ENCODE measurements at places on chromosomes 3 and 15.
A peak's percentile ranks its signal among the peaks of the same experiment; 100 is the strongest.

DNA sequence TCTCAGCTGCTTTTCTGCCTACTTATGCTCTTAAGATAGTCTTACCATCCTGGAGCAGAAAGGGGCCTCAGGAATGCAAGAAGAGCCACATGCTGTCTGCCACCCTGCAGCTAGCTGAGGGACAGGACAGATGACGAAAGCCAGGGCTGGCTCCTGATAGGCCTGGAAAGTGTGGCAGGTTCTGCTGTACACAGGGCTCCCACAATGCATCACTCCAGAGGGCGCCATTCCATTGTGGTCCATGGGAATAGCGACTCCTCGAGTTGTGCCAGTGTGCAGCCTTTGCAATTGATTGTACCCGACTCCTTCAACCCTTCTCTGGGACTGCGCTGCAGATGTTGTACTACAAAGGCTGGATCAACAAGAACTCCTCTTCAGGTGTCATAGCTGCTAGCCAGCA lies 11.2 kb downstream of the ACAN start:
- H3K27ac ChIP-seq, result no peak overlapping the region
- no peak for DNase-seq
- H3K4me3 ChIP-seq, result no peak overlapping the region
- H3K27me3 ChIP-seq, result peaks cover 59% of the 10 kb centered on the region
- no peaks in the 10 kb centered on the region for H3K36me3 ChIP-seq

- H3K27me3 ChIP-seq, result peaks cover 28% of the 10 kb centered on the region
- peak overlapping the region; percentile 3 for H3K4me3 ChIP-seq
- peak; percentile 27 for DNase-seq
- H3K27ac ChIP-seq, result no peak overlapping the region
- H3K4me1 ChIP-seq, result peaks cover 39% of the 10 kb centered on the region
- peaks cover 3% of the 10 kb centered on the region for H3K36me3 ChIP-seq
These were observed 69.8 kb downstream of the HES1 start for GRCh38 chr3:194205675-194206133.

DNA sequence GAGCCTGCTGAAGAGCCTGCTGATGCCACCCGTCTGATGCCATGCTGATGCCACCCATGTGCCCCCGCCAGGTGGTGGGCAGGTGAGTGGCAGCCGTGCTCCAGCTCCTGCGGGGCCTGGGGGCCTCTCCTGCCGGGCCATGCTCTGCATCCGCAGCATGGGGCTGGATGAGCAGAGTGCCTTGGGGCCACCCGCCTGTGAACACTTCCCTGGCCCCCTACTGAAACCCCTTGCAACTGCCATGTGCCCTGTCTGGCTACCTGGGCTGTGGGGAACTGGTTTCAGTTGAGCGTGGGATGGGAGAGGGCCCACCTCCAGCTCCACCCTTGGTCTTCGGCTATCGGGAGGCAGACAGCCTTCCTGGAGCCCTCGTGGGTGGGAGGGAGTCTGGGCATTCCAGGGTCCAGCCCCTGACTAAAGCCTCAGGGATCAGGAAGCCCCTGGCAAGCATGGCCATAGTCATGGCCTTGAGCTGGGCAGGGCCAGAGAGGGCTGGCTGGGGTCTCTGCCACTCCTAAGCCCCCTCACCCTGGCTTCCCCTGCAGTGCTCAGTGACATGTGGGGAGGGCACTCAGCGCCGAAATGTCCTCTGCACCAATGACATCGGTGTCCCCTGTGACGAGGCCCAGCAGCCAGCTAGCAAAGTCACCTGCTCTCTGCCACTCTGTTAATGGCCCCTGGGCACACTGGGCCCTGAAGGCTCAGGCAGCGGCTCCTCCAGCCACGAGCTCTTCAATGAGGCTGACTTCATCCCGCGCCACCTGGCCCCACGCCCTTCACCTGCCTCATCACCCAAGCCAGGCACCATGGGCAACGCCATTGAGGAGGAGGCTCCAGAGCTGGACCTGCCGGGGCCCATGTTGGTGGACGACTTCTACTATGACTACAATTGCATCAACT lies 92.2 kb downstream of the TBC1D2B start:
- H3K27ac ChIP-seq, result no peak overlapping the region
- no peak for DNase-seq
- H3K27me3 ChIP-seq, result peaks cover 30% of the 10 kb centered on the region
- no peaks in the 10 kb centered on the region for H3K36me3 ChIP-seq
- peaks cover 4% of the 10 kb centered on the region for H3K4me1 ChIP-seq

- H3K4me1 ChIP-seq, result peaks cover 73% of the 10 kb centered on the region
- no peak overlapping the region for H3K27ac ChIP-seq
- H3K36me3 ChIP-seq, result peaks cover 32% of the 10 kb centered on the region
- no peaks in the 10 kb centered on the region for H3K27me3 ChIP-seq
- peak overlapping the region; percentile 16 for H3K4me3 ChIP-seq
- no peak for DNase-seq
These were observed 2.2 kb downstream of the NXPE3 start for GRCh38 chr3:101781166-101781565.

DNA sequence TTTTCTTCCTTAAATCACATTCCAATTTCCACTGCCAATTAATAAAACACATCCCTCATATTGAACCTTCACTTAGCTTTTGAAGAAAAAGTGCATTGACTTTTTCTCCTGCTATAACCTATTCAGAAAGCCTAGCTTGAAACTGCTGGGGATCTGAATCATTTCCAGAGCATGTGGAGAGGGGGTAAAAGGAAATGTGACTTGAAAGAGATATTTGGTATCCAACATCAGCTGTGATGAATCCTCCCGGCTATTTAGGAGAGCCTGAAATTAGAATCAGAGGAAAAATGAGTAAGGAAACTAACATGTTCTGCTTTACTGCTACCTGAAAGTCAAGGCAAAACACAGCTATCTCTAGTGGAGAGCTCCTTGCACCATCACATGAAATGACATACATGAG lies 2.6 kb upstream of the GNB5 start:
- H3K36me3 ChIP-seq, result no peaks in the 10 kb centered on the region
- no peak for DNase-seq
- no peak overlapping the region for H3K27ac ChIP-seq
- peaks cover 3% of the 10 kb centered on the region for H3K27me3 ChIP-seq
- no peaks in the 10 kb centered on the region for H3K4me1 ChIP-seq
- no peak overlapping the region for H3K4me3 ChIP-seq

DNA sequence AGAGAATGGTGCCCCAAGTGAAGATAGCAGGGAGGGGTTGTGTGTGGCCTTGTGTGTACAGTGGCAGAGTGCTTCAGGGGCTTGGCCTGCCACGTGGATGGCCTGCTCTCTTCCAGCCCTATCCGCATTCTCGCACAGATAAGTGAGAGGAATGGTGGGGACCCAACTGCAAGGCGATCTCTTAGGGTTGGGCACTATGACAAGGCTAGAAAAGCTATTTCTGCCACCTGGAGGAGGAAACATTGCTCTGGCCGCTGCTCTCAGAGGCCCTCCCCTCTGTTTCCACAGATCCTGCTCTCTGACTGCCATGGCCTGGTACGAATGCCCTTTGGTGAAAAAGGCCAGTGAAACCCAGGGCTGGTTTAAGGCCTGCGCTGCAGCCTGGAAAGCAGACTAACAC lies 20.6 kb downstream of the EEFSEC start:
- H3K4me1 ChIP-seq, result peaks cover 12% of the 10 kb centered on the region
- no peak for DNase-seq
- no peaks in the 10 kb centered on the region for H3K27me3 ChIP-seq
- no peak overlapping the region for H3K27ac ChIP-seq
- H3K4me3 ChIP-seq, result no peak overlapping the region

GRCh38 chr15:71015342-71015741 lies 99.9 kb upstream of the THSD4 start:
- no peaks in the 10 kb centered on the region for H3K36me3 ChIP-seq
- H3K27me3 ChIP-seq, result peaks cover 3% of the 10 kb centered on the region
- H3K4me1 ChIP-seq, result no peaks in the 10 kb centered on the region
- H3K27ac ChIP-seq, result no peak overlapping the region
- H3K4me3 ChIP-seq, result no peak overlapping the region
- no peak for DNase-seq

DNA sequence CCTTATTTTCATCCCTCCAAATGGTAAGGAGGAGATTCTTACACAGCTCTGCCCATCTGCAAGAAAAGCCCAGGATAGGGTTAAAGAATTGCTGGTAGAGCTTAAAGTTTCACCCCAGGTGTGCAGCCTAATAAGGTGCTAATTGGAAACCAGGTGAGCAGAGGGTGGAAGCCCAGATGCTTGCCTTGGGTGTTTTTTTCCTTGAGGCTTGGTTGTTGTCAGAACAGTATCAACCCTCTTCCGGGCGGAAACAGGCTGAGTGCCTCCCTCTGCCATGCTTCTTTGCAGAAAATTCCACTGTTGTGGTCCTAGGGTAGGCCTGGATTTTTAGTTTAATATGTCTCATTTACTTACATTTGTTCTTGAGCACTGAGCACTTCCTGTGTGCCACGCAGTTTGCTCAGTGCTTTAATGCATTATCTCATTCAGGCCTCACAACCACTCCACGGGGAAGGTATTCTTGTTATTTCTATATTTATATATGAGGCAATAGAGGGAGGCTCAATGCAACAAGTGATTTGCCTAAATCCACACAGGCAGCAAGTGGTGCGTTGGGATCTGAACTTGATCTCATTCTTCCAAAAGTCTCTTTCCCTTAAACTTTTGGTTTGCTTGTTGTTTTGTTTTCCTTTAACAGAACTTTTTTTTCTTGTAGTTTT lies 115.0 kb upstream of the LRIG1 start:
- no peak for DNase-seq
- H3K4me1 ChIP-seq, result peaks cover 12% of the 10 kb centered on the region
- H3K27me3 ChIP-seq, result peaks cover 6% of the 10 kb centered on the region

DNA sequence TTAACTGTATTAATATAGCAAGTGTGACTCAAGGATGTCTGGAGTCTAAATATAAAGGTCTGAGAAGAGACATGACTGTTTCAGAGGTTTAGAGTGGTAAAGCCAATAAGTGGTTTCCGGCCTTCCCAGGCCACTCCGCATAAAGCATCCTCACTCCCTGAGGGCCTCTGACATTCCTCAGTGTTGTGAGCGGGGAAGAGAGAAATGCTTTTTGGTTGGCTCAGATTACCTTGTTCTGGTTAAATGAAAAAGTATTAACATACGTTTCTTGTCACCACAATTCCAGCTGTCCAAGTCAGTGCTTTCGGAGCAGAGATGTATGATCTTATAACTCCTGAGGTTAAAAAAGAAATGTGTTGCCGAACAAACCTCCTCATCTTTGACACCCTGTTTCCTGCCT lies 103.8 kb downstream of the RBMS3 start:
- no peak overlapping the region for H3K27ac ChIP-seq
- H3K4me1 ChIP-seq, result no peaks in the 10 kb centered on the region
- DNase-seq, result no peak
- H3K36me3 ChIP-seq, result no peaks in the 10 kb centered on the region
- H3K27me3 ChIP-seq, result no peaks in the 10 kb centered on the region
- H3K4me3 ChIP-seq, result no peak overlapping the region

DNA sequence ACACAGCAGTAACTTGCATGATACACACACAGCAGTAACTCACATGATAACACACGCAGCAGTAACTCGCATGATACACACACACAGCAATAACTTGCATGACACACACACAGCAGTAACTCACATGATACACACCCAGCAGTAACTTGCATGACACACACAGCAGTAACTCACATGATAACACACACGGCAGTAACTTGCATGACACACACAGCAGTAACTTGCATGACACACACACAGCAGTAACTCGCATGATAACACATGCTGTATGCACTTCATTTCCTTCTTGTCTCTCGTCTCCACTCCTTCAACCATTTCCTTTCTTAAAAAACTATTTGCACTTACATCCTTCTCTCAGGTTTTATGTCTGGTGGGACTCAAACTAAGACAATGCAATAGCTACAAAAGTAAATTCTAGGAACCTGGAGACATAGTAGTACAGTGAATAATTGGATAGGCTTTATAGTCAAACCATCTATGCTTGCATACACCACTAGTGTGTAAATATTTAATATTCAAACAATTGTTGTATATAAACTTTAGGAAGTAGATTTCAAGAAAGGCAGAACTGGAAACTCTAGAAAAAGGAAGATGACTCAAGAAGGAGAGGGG lies 130.8 kb downstream of the UACA start:
- H3K27ac ChIP-seq, result no peak overlapping the region
- peaks cover 52% of the 10 kb centered on the region for H3K27me3 ChIP-seq
- DNase-seq, result no peak
- H3K4me1 ChIP-seq, result peaks cover 7% of the 10 kb centered on the region
- H3K4me3 ChIP-seq, result no peak overlapping the region

DNA sequence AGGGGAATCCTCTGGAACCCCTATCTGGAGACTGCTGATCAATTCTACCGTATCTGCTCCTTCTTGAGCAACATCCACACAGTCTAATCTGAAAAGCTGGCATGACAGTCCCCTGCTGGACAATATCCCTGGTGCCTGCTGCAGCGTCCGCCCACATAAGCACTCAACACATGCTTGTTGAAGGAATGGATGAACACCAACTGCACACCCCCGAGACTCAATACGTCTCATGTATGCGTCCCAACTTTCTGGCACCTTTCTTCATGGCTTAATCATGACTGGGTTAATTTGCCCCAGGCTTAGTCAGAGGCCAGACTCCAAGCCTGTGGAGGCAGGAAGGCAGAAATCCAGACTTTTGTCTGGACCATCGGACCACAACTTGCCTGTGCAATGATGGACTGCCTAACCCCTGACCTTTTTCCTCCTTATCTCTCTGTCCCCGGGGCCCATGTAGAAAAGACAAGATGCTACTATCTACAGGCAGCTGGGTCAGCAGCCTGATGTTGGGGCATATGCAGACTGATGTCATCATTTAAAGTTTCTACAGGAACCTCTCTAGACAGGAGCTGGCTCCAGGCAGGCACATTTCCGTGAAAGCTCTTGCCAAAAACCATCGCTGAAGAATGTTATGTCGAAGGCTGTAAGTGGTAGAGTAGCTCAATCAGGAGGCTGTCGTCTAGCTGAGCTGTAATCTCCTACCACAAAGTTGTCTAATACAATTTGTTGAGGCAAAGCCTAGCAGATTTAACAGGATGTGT lies 114.1 kb upstream of the TPM1 start:
- H3K36me3 ChIP-seq, result no peaks in the 10 kb centered on the region
- H3K4me3 ChIP-seq, result no peak overlapping the region
- peaks cover 22% of the 10 kb centered on the region for H3K27me3 ChIP-seq

Measured in activated naive CD4-positive, alpha-beta T cell treated with anti-CD3 and anti-CD28 coated beads, Interleukin-2, amount 10 ng/mL, durations not matched to agents 7 days and 5 days (primary cell).